Hematopoietic multipotent progenitor cell treated with erythropoietin and hydrocortisone succinate and interleukin-3 and kit ligand, for 4 days (in vitro differentiated cells): ENCODE measurements at places on chromosomes 4 and X.

DNA sequence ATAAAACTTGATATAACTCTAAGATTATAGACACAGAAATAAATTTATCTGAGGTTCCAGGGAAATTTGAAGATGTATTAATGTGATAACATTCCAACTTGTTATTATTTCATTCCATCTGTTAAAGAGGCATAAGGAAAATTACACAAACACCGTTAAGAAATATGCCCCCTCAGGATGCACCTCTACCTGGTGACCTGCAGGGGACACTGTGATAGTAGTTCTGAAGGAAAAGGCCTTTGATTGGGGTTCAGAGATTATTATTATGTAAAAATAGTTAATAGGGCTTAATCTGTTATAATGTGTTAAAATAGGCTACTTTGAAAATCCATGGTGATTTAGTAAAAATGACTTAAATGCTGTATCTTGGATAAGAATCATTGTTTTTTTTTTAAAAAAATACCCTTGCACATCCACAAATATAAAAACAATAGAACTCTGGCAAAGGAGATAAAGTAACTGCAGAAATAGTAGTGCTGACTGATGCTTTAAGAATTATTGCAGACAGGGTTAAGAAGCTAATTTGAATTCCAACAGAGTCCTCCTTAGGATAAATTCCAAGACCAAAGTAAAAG, 6.1 kb upstream of the ABRAXAS1 start:
- peak; percentile 76 for DNase-seq

DNA sequence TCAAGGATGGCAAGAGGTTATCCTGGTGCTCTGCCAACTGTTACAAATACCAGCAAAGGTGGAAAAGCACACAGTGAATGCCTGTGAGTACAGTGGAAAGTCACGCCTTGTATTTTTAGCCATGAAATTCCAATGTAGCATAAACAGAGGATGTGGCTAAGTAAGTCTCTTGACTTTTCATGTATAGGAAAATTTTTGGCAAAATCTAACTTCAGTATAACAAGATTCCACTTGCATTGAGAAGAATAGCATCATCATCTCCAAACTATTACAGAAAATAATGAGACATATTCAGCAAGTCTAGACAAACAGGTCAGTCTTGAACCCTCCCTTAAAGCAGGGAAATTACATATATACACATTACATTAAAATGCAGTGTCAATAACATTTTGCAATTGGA, 7.9 kb downstream of the SLC10A6 start:
- no peak for DNase-seq

DNA sequence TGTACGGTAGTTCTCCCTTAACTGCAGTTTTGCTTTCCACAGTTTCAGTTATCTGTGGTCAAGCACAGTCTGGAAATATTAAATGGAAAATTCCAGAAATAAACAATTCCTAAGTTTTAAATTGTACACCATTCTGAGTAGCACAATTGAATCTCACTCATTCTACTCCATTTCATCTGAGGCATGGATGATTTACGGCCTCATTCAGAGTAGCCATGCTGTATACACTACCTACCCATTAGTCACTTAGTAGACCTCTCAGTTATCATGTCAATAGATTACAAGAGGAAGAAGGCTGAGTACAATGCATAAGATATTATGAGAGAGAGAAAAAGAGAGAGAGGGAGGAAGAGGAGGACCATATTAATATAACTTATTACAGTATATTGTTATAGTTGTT, 77.5 kb downstream of the ENOX2 start:
- no peak for DNase-seq

- DNase-seq: peak; percentile 29
Measured at GRCh38 chrX:39445336-39445735, 644.1 kb downstream of the MID1IP1 start.

GRCh38 chr4:22842360-22843018, 149.8 kb downstream of the GBA3 start:
- no peak for DNase-seq

DNA sequence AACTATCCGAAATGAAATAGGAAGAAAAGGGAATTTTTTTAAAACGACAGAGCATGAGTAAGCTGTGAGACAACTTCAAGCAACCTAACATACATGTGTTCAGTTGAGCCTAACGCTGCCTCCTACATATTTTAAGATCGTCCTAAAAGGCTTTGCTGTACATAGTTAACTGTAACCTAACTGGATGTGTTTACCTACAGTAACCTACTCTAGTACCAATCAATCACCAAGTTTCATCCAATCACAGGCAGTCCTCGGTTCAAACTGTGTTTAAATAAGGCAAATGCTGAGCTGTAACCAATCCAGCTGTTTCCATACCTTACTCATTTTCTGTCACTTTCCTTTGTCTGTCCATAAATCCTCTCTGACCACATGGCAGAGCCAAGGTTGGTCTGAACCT, 17.1 kb downstream of the RCHY1 start:
- DNase-seq: no peak

- no peak for DNase-seq
Measured at GRCh38 chr4:13528821-13529127, 15.5 kb downstream of the NKX3-2 start.

DNA sequence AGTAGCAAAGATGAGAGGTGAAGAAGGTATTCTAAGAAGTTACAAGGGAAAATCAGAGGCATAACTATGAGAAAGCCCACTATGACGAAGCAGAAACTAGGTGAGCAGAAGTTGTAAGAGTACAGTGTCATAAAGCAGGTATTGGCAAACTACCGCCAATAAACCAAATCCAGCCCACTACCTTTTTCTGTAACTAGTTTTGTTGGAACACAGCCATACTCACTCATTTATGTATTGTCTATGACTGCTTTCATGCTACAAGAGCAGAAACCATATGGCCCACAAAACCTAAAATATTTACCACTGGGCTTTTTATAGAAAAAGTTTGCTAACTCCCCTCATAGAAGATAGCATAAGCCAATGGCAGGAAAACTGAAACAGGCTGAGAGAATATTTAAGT, 31.8 kb upstream of the ZCCHC13 start:
- DNase-seq: no peak

- DNase-seq: no peak
Measured at GRCh38 chr4:71230271-71231128, 108.3 kb upstream of the SLC4A4 start.

GRCh38 chr4:84583876-84584380, 1.0 kb downstream of the CDS1 start:
- DNase-seq: peak; percentile 17
